ENCODE measurements at places on chromosomes 6 and 20.
A peak's percentile ranks its signal among the peaks of the same experiment; 100 is the strongest.

- DNase-seq: no peak
These were observed 98.4 kb downstream of the MRPL14 start for GRCh38 chr6:44028789-44029310.

DNA sequence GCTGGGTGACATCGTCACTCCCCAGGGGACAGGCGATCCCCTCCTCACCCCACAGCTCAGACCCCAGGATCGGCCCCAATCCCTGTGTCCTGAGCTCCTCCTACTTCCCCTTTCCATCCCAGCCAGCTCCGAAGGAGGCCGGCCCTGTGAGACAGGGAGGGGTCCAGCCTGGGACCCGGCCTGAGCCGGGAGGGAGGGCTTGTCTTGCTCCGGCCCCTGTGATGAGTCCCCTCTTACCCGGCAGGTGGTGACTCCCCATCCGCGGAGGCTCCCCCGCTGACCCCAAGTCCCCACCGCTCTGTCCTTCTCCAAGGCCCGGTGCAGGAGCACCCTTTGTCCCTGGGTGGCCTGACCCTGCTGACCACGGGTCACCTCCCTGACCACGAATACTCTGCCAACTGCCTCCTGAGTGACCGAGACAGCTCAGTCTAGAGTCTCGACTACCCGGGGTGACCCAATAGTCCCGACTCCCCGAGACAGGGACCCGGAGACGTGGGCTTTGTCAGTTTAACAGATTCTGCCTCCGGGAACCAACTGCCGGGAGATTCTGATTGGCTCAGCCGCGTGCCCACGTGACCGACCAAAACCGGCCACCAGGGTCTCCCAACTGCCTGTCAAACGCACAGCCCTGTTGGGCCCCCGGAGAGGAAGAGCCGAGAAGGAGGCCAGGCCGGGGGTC, 187.4 kb upstream of the PROKR2 start:
- peak; percentile 77 for DNase-seq

GRCh38 chr6:38459291-38459690, 180.4 kb downstream of the BTBD9 start:
- DNase-seq: no peak

DNA sequence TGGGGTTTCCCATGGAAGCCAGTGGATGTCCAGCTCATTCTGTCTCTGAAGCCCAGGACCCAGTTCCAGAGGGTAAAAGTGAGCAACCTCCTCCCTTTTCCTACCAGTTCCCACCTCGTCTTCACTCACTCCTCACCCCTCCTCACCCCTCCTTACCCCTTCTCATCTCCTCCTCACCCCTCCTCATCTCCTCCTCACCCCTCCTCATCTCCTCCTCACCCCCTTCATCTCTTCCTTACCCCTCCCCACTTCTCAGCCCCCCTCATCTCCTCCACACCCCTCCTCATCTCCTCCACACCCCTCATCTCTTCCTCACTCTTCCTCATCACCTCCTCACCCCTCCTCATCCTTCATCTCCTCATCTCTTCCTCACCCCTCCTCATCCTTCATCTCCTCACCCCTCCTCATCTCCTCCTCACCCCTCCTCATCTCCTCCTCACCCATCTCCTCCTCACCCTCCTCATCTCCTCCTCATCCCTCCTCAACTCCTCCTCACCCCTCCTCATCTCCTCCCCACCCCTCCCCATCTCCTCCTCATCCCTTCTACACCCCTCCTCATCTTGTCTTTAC, 246.1 kb downstream of the MYLK4 start:
- DNase-seq: no peak

GRCh38 chr6:45256697-45257695, 71.1 kb upstream of the RUNX2 start:
- DNase-seq: no peak

GRCh38 chr6:116461932-116462885, 1.0 kb downstream of the CALHM6 start:
- DNase-seq: peak; percentile 71

DNA sequence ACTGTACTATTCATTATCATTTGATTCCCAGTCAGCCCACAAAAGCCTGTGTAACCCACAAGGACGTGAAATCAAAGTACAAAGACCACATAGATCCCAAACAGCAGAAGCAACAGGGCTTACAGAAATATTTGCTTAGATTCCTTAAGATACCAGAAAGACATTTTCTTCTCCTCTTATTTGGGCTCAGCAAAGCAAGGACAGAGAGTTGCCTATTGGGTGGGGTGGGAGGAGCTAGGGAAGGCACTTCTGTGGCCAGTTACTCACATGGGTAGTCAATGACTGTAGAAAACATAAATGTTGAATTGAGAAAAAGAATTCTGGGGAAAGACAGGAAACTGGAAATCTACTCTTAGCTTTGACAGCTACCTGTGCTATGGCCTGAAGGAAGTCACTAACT, 19.8 kb downstream of the PDE7B start:
- no peak for DNase-seq

Measured in germinal center (tissue), 1 donor.